Activated CD4-positive, alpha-beta T cell treated with anti-CD3 and anti-CD28 coated beads, Interleukin-2, amount 50 U/mL, for 1 hour (primary cell): ENCODE measurements at places on chromosomes 3 and 15.

- no peak for DNase-seq
Measured at GRCh38 chr3:31555204-31555603, 22.5 kb downstream of the STT3B start.

DNA sequence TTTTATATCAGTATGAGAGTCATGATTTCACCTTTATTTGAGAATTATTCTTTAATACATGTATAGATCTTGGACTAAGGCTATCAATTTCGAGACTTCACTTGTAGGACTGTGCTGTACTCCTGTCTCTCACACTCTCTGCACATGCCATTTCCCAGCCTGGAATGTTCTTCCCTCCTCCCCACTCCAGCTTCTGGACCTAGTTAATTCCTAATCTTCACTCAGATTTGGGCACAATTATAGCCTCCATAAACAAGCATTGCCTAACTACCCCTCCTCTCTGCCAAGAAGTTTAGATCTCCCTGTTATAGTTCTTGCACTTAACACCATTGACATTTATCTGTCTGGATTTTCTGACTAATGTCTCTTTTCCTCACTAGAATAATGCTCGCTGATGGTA lies 88.3 kb downstream of the FHIT start:
- no peak for DNase-seq

DNA sequence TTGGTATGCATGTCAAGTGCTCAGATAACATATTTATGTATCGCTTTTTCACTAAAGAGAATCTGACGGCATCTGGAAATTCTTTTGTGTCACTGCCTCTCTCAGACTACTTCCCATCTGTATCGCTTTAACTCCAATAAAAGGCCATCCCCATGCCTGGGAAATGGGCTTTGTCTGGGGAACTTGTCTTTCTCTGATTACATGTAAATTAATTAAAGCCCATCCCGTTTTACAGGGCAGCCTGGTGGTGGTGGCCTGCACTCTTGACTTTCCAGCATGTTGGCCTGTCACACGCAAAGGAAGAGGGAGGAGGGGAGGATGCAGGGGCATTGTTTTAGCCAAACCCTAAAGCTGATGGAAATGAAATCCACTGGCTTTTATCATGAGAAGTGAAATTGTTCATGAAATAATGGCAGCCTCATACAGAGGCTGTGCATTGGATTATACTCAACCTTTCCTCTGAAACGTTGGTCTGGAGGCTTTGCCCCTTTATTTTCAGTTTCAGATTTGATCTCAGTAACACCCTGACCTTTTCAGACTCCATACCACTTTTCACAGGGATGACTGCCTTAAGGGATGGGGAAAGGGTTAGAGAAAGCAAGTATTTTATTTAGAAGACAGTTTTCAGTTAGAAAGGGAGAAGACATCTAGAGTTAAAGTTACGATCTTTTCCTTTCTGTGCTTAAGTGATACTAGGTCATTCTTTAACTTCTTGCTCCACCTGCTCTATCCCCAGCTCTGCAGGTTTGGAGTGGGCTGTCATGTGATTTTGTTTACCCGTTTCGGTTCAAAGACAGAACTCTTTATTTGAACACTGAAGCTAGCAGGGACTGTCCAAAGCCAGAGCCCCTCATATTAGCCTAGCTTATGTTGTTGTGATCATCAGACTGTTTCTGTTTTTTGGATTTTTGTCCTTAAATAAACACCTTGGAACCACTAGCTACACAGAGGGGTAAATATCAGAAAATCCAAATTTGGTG lies 94.6 kb upstream of the CTDSPL start:
- DNase-seq, result no peak

GRCh38 chr3:71433631-71434030 lies 149.9 kb downstream of the FOXP1 start:
- no peak for DNase-seq

GRCh38 chr3:131544557-131544956 lies 41.8 kb upstream of the MRPL3 start:
- no peak for DNase-seq

GRCh38 chr15:69793781-69794451 lies 303.8 kb downstream of the TLE3 start:
- DNase-seq, result no peak

- no peak for DNase-seq
Measured at GRCh38 chr3:102715030-102715697, 280.3 kb downstream of the ZPLD1 start.

DNA sequence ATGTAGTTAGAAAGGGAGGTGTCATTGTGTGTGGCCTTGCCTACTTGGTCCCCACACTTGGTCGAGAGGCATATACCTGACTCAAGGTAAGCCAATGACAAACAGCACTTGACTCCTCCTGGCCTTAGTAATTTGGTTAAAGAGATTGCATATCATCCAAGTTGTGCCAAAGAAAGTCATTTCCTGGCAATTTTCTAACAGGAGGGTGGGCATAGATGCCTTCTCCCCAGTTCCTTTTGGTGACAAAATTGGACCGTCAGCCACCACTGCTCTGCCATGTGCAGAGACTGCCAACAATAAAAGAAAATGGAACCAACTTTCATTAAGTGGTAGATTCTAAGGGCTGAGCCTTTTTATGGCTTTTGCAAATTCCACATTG lies 7.9 kb upstream of the LEKR1 start:
- no peak for DNase-seq

DNA sequence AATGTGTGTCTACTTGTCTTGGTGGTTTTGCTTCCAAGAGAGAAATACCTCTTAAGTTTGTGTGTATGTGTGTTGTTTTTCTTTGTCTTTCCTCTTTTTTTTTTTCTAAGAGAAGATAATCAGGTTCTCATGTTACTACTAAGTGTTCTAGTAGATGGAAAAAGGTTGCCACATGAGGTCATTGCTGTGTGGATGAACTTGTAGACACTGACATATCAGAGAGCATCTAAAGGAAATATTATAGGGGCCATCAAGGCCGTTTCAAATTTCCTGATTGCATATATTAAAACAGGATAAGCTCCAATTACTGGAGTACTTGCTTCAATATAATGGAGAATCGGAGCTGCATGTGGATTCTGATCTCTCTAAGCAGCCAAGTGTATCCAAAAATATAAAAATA lies 747.5 kb downstream of the NR2F2 start:
- no peak for DNase-seq

DNA sequence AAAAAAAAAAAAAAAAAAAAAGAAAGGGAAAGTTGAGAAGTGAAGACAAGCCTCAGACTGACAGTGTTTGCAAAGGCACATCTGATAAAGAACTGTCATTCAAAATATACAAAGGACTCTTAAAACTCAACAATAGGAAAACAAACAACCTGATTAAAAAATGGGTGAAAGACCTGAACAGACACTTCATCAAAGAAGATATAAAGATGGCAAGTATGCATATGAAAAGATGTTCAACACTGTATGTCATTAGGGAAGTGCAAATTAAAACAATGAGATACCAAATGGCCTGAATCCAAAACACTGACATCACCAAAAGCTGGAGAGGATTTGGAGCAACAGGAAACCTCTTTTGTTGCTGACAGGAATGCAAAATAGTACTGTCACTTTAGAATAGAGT lies 48.6 kb downstream of the MCCC1 start:
- DNase-seq, result no peak

- DNase-seq, result no peak
Measured at GRCh38 chr3:175672119-175672689, 813.1 kb downstream of the NAALADL2 start.
